ENCODE measurements at places on chromosomes 4 and X.

GRCh38 chr4:134740290-134740689 is 538.7 kb upstream of the PABPC4L start:
- H3K27me3 ChIP-seq = no peaks in the 10 kb centered on the region
- no peak overlapping the region for H3K4me3 ChIP-seq
- H3K36me3 ChIP-seq = no peaks in the 10 kb centered on the region
- H3K4me1 ChIP-seq = no peaks in the 10 kb centered on the region

- H3K27ac ChIP-seq = no peak overlapping the region
- no peak overlapping the region for H3K4me3 ChIP-seq
- DNase-seq = no peak
- H3K4me1 ChIP-seq = no peaks in the 10 kb centered on the region
- no peaks in the 10 kb centered on the region for H3K27me3 ChIP-seq
- no peaks in the 10 kb centered on the region for H3K36me3 ChIP-seq
These were observed 51.4 kb upstream of the LSM6 start for GRCh38 chr4:146124023-146124680.

GRCh38 chr4:118727360-118727759 is 42.2 kb downstream of the METTL14 start:
- no peaks in the 10 kb centered on the region for H3K4me1 ChIP-seq
- DNase-seq = no peak
- no peak overlapping the region for H3K4me3 ChIP-seq

DNA sequence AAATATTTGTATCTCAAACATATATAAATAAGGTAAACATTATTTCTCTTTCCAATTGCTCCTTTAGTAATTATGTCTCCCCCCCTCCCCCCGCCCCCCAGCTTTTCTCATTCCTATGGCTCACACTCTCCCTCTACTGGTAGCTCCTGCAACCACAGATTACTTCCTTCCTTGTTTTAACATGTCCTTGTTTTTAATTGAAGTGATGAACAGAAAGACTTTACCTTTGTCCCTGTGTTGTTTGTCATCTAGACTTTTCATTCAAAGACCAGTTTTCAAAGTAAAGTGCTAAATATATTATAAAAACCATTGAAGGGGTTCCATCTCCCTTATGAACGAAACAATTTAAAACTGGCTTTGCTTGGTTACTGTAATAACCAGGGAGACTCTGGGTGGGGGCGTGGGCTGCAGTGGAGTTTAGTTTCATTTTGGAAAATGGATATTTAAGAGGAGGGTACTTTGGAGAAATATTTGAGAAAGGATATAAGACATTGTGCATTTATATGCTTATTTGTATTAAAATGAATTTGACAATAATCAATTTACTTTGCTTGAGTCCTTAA is 352.9 kb downstream of the RAPGEF2 start:
- H3K36me3 ChIP-seq = no peaks in the 10 kb centered on the region
- H3K27me3 ChIP-seq = no peaks in the 10 kb centered on the region

- no peaks in the 10 kb centered on the region for H3K4me1 ChIP-seq
- DNase-seq = no peak
- H3K36me3 ChIP-seq = no peaks in the 10 kb centered on the region
- H3K4me3 ChIP-seq = no peak overlapping the region
- no peaks in the 10 kb centered on the region for H3K27me3 ChIP-seq
These were observed 267.8 kb upstream of the INTU start for GRCh38 chr4:127364911-127365310.

DNA sequence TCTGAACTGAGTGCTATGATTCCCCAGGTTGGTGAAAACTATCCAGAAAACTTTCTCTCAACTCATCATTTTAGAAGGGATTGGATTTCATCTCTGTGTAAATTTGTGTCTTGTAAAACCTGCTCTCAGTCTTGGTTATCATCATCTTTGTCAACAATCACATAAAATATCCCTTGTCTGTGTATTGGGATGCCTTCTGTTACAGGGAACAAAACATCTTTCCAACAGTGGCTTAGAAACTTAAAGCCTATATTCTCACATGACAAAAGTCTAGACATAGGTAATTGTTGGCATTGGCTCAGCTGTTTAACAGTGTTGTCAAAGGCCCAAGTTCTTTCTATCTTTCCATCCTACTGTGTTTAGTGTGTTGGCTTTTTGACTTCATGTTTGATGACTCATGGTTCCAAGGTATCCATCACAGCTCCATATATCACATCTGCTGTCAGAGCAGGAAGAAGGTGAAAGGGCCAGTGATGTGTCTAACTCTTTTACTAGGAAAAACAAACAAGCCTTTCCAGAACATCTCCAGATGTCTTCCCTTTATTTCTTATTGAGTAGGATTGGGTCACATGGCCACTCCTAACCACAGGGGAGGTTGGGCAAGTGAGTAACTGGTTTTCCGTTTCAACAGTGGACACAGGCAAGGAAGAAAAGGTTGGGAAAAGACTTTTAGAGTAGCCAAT is 65.0 kb downstream of the PHEX start:
- no peak overlapping the region for H3K27ac ChIP-seq
- H3K36me3 ChIP-seq = no peaks in the 10 kb centered on the region
- no peaks in the 10 kb centered on the region for H3K27me3 ChIP-seq
- no peak overlapping the region for H3K4me3 ChIP-seq
- DNase-seq = no peak
- no peaks in the 10 kb centered on the region for H3K4me1 ChIP-seq

DNA sequence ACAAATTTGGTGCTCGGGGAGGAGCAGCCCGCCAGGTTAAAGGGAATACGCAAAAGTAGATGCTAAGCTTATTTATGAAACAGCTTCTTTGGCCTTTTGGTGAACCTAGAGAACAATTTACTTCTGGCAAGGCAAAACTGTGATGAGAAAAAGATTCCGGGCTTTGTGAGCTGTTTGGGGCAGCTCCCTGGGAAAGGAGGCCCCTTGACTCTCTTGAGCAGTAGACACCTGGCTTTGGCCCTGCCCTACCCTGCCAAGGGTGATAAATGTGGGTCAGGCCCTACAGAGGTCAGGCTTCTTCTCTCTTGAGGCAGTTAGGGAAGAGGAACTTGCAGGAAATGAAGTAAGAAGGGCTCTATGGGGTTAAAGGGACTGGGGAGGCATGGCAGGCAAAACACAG is 509.6 kb downstream of the MID1IP1 start:
- no peak overlapping the region for H3K4me3 ChIP-seq
- DNase-seq = no peak
- no peak overlapping the region for H3K27ac ChIP-seq
- H3K4me1 ChIP-seq = no peaks in the 10 kb centered on the region
- H3K36me3 ChIP-seq = no peaks in the 10 kb centered on the region

DNA sequence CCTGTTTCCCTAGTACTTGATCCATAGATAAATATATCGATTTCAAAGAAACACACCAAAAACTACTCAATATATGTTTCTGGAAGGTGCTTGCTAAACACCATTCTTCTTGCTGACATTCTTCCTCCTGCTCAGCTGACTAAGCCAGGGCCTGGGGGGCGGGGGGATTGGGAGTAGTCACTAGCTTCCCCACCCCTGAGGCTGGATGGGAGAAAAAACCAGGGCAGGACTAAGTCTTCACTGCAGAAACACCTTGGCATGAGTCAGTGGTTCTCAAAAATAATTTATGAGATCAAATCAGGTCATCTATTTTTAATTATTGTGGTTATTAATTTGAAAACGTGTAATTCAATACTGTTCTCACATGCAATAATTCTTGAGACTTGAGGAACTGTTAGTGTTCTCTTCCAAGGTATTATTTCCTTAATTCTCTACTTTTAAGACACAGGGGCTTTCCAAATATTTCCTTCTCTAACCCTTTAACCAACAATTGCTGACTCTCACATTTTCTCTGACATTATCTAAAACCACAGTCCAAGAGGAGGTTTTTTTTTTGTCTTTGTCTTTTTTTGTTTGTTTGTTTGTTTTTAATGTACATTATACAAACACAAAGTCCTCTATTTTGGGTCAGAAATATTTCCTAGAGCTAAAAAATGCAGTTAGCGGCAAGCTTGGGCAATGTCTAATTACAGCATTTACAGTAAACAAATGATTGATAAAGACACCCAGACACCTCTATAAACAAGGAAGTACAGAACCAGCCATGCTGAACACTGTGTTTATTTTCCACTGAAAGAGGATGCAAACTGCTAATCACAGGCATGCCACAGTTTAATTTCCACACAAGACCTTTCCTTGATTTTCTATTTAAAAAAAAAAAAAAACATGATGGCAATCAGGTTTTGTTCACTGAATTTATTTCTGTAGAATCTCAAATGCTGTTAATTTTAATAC is 120.3 kb upstream of the USP9X start:
- H3K4me3 ChIP-seq = no peak overlapping the region
- H3K27me3 ChIP-seq = no peaks in the 10 kb centered on the region
- no peak overlapping the region for H3K27ac ChIP-seq
- H3K4me1 ChIP-seq = no peaks in the 10 kb centered on the region
- no peak for DNase-seq

- no peak overlapping the region for H3K4me3 ChIP-seq
- H3K36me3 ChIP-seq = no peaks in the 10 kb centered on the region
- no peaks in the 10 kb centered on the region for H3K27me3 ChIP-seq
- H3K27ac ChIP-seq = no peak overlapping the region
- no peaks in the 10 kb centered on the region for H3K4me1 ChIP-seq
- no peak for DNase-seq
These were observed 59.7 kb downstream of the HADH start for GRCh38 chr4:108049406-108049805.

- H3K4me1 ChIP-seq = no peaks in the 10 kb centered on the region
- no peaks in the 10 kb centered on the region for H3K36me3 ChIP-seq
- H3K27ac ChIP-seq = no peak overlapping the region
- H3K4me3 ChIP-seq = no peak overlapping the region
- H3K27me3 ChIP-seq = no peaks in the 10 kb centered on the region
These were observed 1671.6 kb upstream of the TENM3 start for GRCh38 chr4:180571516-180572055.

DNA sequence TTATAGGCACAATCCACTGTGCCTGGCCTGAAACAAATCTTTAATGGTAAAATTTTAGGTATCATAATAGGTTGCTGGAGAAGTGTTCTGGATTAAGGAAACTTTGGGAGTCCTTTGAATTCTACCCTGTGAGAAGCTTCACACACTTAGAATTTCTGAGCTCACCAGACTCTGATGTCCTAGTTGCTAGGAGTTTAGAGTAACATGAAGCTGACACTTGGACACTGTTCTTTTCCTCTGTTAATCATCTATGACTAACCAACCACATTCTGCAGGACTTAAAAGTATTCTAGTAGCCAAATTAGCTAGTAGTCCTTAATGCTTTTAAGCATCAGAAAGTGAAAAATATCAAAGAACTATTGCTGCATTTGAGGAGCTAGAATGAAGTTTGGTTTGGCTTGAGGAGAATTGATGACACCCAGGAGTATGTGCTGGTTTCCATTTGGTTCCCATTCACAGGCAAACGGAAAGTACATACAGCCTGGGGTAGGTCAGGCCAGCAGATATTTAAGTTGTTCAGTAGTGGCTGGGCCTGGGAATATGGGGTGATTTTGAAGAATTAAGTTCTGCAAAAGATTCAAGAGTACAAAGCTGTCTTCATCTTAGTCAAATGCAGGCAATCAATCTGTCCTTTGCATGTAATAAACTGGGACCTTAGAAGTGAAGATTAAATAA is 38.8 kb upstream of the IGFBP7 start:
- H3K36me3 ChIP-seq = no peaks in the 10 kb centered on the region
- DNase-seq = no peak
- no peak overlapping the region for H3K27ac ChIP-seq
- no peaks in the 10 kb centered on the region for H3K27me3 ChIP-seq

DNA sequence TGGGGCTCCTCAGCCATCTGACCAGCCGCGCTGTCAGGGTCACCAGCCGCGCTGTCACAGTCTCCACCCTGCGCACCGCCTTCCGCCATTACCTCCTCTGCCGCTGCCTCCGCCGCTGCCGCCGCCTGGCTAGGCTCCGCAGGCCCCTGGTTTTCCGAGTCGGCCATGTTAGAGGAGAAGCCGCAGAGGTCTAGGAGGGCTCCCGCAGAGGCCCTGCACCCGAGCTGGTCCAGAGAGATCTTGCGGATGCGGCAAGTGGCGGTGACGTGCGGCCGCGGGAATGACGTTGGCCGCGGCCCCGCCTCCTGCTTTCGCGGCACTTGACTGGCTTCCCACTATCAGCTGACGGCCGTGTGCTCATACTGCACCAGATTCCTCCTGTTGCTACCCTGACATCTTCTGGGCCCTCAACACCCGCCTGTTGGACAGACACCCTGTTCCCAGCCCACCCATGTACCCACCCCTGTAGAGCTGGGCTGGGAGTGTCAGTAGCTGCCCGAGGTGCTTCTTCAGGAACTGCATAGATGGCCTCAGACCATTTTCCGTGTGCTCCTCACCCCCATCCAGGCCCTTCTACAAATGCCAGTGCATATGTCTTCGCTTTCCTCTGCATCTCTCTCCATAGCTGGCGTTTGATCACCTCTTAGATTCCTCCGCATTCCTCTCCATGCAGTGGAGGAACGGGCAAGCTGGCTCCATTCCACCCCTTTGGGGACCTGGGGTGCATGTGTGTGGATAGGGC is at the start of gene NAP1L5:
NAP1L5 (minus strand) TSS at position 242 of the 742 bp plus-strand sequence; CDS start at position 167, 75 bp downstream.
- peak within 1 kb of the TSS; percentile 71 for H3K27ac ChIP-seq
- H3K36me3 ChIP-seq = peaks cover 20% of the 10 kb centered on the region
- H3K27me3 ChIP-seq = no peaks in the 10 kb centered on the region
- H3K4me3 ChIP-seq = peak within 1 kb of the TSS; percentile 25
- no peaks in the 10 kb centered on the region for H3K4me1 ChIP-seq

- no peak overlapping the region for H3K27ac ChIP-seq
- no peaks in the 10 kb centered on the region for H3K4me1 ChIP-seq
- no peaks in the 10 kb centered on the region for H3K27me3 ChIP-seq
- no peak for DNase-seq
These were observed 383.4 kb downstream of the FAM133A start for GRCh38 chrX:94057385-94057784.

GRCh38 chr4:54707406-54707805 is 49.6 kb downstream of the KIT start:
- H3K27me3 ChIP-seq = no peaks in the 10 kb centered on the region
- DNase-seq = no peak
- H3K36me3 ChIP-seq = no peaks in the 10 kb centered on the region
- peaks cover 15% of the 10 kb centered on the region for H3K4me1 ChIP-seq
- no peak overlapping the region for H3K27ac ChIP-seq
- no peak overlapping the region for H3K4me3 ChIP-seq

- H3K4me3 ChIP-seq = no peak overlapping the region
- no peaks in the 10 kb centered on the region for H3K36me3 ChIP-seq
- no peaks in the 10 kb centered on the region for H3K27me3 ChIP-seq
- H3K27ac ChIP-seq = no peak overlapping the region
- no peaks in the 10 kb centered on the region for H3K4me1 ChIP-seq
- no peak for DNase-seq
These were observed 36.5 kb downstream of the SUPT20HL1 start for GRCh38 chrX:24396931-24397279.

- no peaks in the 10 kb centered on the region for H3K36me3 ChIP-seq
- DNase-seq = no peak
- H3K27ac ChIP-seq = no peak overlapping the region
- no peak overlapping the region for H3K4me3 ChIP-seq
- H3K4me1 ChIP-seq = no peaks in the 10 kb centered on the region
These were observed 43.6 kb downstream of the RUFY3 start for GRCh38 chr4:70765368-70765767.

DNA sequence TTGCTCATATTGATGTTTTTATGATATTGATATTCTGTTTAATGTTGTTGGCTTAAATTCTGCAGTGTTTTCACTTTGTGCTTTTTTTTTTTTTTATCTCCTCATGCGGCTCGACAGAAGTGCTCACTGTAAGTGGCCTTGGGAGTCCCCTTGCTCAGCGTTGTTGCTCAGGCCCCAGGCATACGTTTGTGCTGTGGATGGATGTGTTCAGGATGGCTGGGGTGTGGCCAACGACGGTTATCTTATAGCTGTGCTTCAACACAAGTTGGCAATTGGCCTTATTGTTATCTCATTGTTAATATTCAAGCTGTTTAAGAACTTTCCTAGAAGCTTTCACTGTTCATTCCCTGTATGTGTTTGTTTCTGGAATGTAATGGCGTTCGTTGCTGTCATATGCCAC is 36.4 kb upstream of the CLCN4 start:
- no peak for DNase-seq
- peaks cover 10% of the 10 kb centered on the region for H3K4me1 ChIP-seq
- no peak overlapping the region for H3K27ac ChIP-seq
- H3K27me3 ChIP-seq = no peaks in the 10 kb centered on the region

All from upper lobe of left lung (tissue), 6 donors.